ENCODE measurements at places on chromosomes 5 and 9.

GRCh38 chr9:14911046-14911445 is 818 bp upstream of the FREM1 start:
- no peak for DNase-seq

GRCh38 chr9:36995927-36996705 is 38.0 kb downstream of the PAX5 start:
- no peak for DNase-seq

DNA sequence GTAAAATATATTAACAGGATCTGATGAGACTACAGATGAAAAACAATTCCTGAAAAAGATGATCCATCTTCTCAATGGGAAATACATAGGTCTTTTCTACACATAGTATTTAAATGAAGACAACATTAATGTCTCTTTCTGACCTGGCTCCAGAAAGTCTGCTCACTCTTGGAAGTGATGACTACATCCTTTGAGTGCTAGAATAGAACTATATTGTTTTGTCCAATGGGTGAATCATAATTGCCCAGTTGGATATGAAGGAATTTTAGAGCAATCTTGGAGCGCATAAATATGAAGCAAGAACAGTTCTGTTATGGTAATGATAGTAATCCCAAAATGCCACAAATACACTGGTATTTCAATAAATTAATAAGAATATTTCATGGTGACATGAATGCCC is 322.1 kb downstream of the DEPDC1B start:
- no peak for DNase-seq

GRCh38 chr9:69877852-69878514 is 57.4 kb downstream of the CFAP95 start:
- DNase-seq: no peak

DNA sequence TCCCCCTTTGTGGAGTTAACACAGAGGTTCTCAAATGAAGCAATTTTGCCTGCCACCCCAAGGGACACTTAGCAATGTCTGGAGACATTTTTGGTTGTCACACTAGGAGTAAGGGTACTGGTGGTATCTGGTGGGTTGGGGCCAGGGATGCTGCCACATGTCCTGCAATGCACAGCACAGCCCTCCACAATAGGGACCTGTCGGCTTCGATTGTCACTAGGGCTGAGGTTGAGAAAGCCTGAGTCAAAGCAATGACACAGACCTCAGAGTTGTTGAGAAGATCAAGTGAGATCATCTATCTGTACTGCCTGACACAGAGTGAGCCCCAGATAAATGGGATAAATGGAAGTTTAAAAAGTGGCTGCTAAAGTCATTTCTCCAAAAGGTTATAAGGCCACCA is 249.2 kb upstream of the KLF4 start:
- no peak for DNase-seq

- no peak for DNase-seq
Measured at GRCh38 chr9:122383992-122384461, 13.2 kb downstream of the PTGS1 start.

GRCh38 chr5:78734094-78734845 is 85.7 kb upstream of the LHFPL2 start:
- no peak for DNase-seq

DNA sequence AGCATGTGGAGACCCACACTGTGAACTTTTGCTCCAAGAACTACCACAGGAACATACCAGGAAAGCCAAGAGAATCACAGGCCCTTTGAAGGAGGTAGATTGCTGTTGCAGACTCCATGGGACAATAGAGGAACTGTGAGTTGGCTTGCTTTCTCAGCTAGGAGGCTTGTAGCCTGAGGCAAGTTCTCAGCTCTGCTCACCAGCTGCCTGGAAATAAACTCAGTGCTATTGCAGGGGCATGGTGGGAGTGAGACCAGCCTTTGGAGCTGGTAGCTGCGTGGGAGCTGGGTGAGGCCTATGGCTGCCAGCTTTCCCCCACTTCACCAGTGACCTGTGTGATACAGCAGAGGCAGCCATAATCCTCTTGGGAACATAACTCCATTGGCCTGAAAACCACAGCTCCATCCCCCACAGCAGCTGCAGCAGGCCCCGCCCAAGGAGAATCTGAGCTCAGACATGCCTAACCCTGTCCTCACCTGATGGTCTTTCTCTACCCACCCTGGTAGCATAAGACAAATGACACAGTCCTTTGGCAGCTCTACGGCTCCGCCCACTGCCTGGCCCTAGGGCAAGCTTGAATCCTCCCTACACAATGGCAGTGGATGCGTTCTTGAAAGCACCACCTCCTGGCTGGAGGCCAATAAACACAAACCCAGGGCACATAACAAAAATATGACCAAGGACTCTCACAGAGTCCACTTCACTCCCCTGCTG is 389.5 kb downstream of the KIF4B start:
- DNase-seq: no peak

DNA sequence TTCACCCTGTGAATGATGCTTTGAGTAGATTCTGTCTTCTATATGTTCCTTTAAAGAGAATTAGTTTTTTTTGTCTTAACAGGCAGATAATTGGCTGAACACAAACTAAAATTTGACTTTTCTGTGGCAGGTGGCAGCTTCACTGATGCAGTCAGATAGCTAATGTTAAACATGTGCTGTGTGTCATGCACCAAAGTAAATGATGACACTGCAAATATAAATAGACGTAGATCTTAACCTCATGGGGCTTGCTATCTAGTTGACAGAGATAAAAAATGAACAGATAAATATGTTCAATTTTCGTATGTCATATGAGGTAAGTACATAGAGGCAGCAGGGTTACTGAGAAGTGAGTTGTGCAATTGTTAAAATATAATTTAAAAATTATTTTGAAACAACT is 82.7 kb downstream of the PARP8 start:
- DNase-seq: no peak

DNA sequence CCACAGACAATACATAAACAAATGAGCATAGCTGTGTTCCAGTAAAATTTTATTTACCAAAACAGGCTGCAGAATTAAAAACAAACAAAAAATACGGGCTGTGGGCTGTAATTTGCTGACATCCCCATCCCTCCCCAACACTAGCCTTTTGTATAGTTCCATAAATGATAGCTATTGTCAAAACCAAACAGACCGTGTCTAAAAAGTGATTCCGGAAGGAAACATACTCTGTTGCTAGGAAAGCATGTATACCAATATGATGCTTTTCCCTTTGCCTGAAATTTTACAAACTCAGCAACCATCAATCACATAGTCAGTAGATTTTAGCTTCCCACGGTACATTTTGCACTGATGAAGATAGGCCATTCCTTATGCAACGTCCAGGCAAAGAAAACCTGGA is 80.0 kb downstream of the TMEM215 start:
- no peak for DNase-seq

DNA sequence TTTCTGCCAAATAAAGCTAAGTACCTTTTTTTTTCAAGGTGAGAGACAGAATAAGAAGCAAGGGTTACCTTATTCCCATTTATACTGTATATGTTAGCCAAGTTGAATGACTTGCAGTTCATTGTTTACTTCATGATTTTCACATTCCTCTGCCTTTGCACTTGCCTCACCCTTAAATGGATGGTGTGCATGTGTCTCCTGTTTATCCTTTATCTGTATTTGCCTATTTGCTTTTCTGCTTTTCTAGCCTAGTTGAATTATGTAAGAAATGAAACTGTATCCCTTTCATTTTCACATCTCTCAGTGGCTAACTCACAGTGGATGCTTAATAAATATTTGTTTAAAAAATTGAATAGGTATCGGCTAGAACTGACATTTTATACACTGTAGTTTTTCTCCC is 200.8 kb upstream of the ST8SIA4 start:
- DNase-seq: no peak

- no peak for DNase-seq
Measured at GRCh38 chr9:97577051-97577450, 56.1 kb downstream of the TSTD2 start.

- DNase-seq: no peak
Measured at GRCh38 chr5:125411744-125412560, 665.5 kb upstream of the ZNF608 start.

- DNase-seq: no peak
Measured at GRCh38 chr9:6944093-6944551, 186.3 kb downstream of the KDM4C start.

DNA sequence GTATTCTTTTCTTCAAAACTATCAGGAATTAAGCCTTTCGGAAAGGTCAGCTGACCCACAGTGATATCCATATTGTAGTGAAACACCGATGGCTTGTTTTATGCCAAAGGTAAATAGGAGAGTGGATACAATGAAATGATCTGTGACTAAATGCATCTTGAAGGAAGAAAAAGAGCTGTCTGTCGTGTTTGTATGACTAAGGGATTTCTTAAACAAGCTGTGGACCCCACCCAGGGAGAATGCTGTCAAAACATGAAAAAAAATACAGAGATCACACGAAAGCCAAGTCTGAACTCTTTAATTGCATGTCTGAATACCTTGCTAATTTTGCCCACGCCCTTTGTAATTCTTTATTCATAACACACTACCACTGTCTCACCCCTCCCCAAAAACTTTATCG is 286.4 kb upstream of the WWC1 start:
- DNase-seq: no peak

DNA sequence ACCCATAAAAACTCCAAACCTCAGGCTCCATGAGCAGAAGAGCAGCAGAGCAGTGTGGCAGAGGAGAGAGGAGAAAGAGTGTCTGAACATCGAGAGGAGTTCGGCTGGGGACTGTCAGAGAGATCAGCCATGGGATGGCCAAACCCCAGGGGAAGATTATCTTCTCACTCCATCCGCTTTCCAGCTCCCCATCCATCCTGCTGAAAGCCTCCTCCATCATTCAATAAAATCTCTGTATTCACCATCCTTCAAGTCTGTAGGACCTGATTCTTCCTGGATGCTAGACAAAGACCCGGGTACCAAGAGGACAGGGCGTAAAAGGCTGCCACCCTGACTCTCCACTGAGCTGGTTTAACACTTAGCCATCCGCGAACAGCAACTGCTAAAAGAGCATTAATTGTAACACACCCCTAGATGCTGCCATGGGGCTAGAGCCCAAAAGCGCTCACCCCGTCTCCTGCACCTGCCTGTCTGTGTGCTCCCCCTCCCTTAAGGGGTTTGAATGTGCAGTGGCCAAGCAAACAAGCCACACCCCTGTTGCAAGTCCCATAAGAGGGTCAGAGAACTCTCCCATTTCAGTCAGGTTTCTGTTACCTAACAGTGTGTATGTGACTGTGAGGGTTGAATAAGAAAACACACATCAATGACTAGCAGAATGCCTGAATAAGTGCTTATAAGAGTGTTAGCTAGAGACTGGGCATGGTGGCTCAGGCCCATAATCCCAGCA is 13.9 kb upstream of the SELENOP start:
- DNase-seq: no peak

GRCh38 chr5:150293091-150293941 is 3.7 kb upstream of the CAMK2A start:
- no peak for DNase-seq

- no peak for DNase-seq
Measured at GRCh38 chr9:126084008-126084407, 242.6 kb upstream of the MVB12B start.

DNA sequence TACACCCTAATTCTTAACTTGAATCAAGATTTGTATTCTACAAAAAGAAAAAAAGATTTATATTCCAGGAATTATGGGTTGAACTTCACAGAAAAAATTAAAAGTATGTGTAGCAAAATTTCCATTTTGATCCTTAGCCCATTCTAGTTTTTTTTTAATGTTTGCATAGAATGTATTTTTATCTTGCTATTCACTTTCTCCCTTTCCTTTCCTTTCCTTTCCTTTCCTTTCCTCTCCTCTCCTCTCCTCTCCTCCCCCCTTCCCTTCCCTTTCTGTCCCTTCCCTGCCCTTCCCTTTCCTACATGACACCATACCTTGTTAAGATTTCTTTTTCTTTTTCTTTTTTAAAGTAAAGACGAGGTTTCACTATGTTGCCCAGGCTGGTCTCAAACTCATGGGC is 542.5 kb upstream of the PTGER4 start:
- DNase-seq: no peak

GRCh38 chr9:127608104-127608966 is 3.7 kb upstream of the STXBP1 start:
- no peak for DNase-seq

DNA sequence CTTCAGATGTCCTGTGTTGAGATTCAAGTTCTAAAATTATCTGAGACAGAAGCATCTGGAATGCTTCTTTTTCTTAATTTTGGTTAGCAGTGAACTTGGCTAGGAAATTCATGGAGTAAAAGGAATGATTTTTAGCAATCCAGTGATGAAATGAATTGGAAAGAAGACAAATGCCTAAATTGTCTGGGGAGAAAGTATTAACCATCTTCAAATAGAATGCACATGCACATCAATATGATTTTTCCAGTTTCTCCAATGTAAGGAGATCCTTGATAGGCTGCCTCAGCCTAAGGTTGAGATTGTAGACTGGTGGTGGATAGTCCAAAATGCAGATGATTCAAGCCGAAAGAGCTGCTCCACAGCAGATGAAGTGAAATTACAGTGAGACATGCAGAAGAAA is 106.7 kb downstream of the PCSK5 start:
- DNase-seq: no peak

DNA sequence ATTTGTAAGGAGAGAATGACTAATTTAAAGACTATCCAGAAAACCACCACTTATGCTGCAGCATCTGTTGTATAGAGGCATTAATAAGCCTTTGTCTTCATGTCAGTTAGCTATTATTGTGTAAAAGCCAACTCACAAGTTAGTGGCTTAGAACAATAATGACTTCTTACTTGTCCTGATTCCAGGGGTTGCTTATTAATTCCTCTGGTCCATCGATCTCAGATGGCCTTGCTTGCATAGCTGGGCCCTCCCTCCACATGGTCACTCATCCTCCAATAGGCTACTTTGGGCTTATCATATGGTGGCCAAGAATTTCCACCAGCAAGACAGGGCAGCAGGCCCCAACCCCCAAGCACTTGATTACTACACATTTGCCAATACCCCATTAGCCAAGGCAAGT is 44.5 kb upstream of the STK32A start:
- no peak for DNase-seq

GRCh38 chr9:97933297-97933998 is 4.5 kb downstream of the HEMGN start:
- DNase-seq: no peak

DNA sequence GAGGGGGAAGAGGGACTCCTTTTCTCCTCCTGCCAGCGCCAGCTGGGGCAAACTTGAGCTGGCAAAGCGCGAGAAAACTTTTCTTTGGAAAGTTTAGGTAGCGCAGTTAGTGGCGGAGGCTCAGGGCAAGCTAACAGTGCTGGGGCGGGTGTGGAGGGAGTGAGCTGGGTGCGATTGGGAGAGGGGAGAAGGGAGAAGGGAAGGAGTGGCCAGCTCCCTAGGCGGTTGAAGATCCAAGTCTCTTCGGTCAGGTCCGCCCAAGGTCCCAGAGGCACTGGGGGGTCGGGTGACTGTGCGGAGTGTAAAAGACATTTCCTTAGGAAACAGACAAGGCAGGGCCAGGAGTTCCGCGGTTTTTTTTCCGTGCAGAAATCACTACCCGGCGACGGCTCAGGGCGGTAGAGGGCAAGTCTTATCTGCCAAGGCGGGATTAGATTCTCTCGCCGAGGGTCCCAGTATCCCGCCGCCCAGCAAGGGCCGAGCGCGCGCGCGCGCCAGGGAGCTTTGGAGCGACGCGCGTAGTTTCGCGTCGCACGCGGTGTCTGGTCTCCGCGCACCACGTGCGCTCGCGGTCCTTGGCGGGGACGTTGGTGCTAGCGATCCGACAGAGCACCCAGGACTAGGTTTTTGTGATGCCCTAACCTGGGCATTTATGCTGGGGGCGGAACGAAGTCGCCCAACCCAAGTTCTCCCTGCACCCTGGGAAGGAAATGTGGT is 33.6 kb upstream of the NFIB start:
- no peak for DNase-seq

GRCh38 chr9:131622523-131622922 is 77.2 kb downstream of the PRRT1B start:
- no peak for DNase-seq

- DNase-seq: no peak
Measured at GRCh38 chr5:83583859-83584258, 112.3 kb downstream of the VCAN start.

- DNase-seq: no peak
Measured at GRCh38 chr9:101140764-101141163, 112.2 kb downstream of the PLPPR1 start.
